ENCODE measurements at places on chromosomes 6 and 20.

- no peak for DNase-seq
Observed at GRCh38 chr6:5308066-5308465, 46.8 kb downstream of the FARS2 start.

DNA sequence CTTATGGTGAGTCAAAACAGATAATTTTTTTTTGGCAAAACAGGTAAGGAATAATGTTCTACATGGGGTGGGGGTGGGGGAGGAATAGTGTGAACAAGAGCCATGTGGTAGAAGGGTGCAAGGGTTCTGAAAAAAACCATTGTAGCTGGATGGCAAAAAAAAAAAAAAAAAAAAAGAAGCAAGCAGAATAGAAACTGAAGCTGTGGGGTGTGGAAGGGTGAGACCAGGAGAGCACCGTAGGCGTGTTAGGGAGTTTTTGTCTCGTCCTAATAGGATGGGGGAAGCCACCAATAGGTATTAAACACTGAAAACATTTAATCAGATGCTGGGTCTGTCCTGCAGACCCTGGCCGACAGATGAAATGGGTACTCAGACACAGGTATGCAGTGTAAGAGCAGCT, 110.1 kb downstream of the ADTRP start:
- DNase-seq, result no peak

GRCh38 chr6:135826236-135826804, 25.2 kb upstream of the PDE7B start:
- DNase-seq, result no peak

- DNase-seq, result no peak
Observed at GRCh38 chr6:6085928-6086668, 79.4 kb upstream of the NRN1 start.

DNA sequence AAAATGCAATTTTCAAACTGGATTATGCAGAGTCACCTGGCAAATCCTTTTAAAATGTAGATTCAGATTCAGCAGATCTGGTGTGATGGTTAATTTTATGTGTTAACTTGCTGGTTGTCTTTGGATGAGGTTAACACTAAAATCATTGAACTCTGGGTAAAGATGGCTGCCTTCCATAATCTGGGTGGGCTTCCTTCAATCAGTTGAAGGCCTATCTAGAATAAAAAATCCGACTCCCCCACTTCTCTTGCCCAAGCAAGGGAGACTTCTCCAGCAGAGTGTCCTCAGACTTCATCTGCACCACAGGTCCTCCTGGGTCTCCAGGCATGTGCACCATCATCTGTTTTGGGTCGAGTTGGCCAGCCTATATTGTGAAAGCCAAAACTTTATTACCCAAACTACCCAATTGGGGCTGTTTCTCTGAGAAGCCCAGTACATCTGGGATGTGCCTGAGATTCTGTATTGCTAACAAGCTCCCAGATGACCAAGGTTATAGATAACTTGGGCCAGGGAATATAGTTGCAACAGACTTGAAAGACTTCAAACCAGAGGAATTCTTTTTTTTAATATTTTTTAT, 1.6 kb upstream of the SLC17A5 start:
- no peak for DNase-seq

DNA sequence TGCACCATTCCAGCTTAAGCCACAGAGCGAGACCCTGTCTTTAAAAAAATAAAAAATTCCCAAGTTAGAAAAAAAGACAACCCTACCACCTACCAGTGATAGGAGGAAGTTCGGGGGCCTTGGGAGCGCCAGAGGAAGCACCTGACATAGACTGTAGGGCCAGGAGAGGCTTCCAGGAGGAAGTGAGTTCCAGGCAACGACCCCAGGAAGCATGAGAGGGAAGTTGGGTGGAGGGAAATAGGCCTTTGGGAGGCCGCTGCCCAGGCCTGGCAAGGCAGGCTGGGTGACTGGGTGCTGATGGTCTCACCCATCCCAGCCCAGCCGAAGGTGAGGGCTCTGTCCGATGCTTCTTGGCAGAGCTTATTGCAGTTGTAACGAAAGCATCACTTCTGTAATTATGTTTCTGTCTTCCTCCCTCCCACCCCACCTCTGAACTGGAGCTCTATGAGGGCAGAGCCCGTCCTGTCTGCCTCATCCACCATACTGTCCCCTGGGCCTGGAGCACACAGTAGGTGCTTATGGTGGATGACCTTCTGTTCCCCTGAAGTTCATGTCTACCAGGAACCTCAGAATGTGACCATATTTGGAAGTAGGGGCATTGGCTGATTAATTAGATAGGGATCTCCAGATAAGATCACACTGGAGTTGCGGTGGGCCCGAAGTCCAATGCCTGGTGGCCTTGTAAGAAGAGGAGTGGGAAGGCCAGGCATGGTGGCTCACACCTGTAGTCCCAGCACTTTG, 54.1 kb downstream of the UBE2V1 start:
- no peak for DNase-seq

- DNase-seq, result peak; percentile 74
Observed at GRCh38 chr6:170516783-170517616, 36.1 kb downstream of the PSMB1 start.

- DNase-seq, result no peak
Observed at GRCh38 chr6:41748102-41748477, 893 bp upstream of the PGC start.

GRCh38 chr6:25257686-25258348, 21.4 kb upstream of the CARMIL1 start:
- no peak for DNase-seq

- no peak for DNase-seq
Observed at GRCh38 chr6:73506246-73506645, 14.6 kb downstream of the EEF1A1 start.

DNA sequence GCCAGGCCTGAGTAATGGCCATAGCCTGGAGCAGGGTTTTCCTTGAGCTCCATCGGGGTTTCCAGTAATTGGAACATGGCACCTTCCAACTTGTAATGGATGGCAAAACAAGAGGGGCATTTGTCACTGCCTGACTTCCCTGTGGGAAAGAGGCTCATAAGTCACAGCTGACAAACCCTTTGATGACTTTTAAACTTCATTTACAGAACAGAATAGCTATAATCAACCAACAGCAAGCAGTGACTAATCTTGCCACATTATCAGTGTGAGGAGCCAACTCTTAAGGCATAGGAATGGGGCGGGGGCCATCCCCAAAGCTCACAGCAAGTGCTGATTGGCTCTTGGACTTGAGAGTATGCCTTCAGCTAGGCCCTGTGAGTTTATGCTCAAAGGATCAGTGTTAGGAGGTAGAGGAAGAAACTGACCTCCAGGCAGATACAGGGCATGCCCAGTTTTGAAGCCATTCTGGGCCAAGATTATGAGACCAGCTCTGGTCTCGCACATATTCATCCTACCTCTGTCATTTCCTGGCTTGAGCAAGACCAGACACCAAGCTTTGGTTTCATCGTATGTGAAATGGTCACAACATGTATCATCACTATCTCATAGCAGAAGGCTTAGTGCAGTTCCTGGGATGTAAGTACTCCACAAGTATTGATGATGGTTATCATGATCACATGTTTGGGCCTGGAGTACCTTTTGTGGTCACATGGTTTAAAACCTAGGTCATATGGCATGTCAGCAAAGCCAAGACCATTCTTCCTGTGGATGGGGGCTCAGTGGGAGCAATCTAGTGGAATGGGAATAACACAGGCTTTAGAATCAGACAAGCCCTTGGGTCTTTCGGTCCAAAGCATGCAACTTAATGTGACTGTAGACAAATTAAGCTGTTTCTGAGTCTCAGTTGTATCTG, 49.2 kb downstream of the EIF2S2 start:
- no peak for DNase-seq

DNA sequence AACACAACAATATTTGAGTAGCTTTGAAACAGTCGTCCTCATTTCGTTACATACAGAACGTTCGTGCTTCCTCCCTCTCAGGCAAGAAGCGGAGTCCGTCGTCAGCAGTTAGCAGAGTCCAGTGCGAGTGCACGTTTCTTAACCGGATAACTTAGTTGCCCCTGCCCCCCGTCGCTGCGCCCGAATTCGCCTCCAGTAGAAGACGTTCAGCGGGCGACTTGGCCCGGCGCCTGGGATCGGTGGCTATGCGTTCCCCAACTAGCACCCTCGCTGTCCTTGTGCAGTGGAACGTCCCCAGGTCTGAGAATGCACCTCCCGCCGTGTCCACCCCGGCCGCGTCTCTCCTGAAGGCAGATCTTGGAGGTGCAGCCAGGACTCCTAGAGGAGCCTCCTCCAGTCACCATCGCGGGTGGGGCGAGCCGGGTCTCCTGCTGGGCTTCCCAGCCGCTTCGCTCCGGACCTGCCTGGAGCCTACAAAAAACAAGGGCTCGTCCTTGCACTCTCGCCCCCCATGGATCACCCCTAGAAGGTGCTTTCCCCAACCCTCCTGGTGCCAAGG, 910 bp upstream of the PCSK2 start:
- no peak for DNase-seq

DNA sequence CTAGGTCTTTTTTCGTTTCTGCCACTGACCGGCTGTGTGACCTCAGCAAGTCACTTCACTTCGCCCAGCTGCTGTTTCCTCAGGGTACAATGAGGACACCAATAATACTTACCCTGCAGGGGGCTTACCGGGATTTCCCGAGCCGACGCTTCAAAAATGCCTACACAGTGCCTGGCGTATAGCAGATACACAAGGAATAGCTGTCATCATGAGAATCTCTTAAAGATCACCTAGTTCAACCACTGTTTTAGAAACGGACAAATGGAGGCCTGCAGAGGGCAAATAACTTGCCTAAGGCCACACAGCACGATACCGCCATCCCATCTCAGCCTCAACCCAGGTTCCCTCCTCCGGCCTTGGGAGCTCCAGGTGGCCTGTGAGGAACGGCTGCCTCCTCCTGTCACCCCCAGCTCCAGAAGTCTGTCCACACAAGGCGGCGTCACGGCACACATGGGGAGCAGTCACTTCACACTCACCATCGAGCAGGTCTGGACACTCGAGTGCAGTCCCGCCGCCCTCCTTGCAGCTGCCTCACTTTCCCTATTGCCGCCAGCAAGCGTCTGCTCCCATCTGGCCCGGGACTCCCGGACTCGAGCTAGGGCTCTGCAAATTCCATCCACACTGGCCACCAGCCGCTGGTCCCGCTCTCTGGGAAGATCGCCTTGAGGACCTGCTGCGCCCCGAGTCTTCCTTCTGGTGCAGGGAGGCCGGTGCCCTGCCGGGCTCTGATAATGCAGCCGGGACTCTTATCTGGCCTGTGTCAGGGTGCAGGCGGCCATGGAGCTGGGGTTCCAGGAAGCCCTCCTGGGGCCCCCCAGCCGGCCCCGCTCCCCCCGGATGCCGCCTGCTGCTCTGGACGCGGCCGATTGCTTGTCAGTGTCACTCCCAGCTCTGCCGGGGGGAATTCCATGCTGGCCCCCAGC, at the start of gene RIPOR3:
TSS of gene RIPOR3 (minus strand) at position 893 of the 923 bp plus-strand sequence. CDS start at position 479, 414 bp downstream.
- no peak for DNase-seq

- no peak for DNase-seq
Observed at GRCh38 chr20:34983089-34983820, 27.6 kb downstream of the MYH7B start.

DNA sequence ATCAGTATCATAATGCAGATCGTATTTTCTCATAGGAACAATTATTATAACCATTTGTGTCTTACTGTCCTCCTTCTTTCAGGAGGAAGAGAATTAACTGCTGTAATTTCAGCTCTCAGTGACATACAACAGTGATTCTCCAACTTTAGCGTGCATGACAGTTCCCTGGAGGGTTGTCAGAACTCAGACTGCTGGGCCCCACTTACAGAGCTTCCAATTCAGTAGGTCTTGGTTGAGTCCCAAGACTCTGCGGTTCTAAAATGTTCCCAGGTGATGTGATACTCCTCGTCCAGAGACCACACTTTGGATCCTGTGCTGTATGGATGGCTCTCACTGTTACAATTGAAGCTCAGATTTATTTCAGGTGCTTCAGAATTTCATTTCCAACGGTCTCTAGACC, 72.8 kb downstream of the CAP2 start:
- no peak for DNase-seq

GRCh38 chr6:21450149-21450548, 143.4 kb upstream of the SOX4 start:
- no peak for DNase-seq

DNA sequence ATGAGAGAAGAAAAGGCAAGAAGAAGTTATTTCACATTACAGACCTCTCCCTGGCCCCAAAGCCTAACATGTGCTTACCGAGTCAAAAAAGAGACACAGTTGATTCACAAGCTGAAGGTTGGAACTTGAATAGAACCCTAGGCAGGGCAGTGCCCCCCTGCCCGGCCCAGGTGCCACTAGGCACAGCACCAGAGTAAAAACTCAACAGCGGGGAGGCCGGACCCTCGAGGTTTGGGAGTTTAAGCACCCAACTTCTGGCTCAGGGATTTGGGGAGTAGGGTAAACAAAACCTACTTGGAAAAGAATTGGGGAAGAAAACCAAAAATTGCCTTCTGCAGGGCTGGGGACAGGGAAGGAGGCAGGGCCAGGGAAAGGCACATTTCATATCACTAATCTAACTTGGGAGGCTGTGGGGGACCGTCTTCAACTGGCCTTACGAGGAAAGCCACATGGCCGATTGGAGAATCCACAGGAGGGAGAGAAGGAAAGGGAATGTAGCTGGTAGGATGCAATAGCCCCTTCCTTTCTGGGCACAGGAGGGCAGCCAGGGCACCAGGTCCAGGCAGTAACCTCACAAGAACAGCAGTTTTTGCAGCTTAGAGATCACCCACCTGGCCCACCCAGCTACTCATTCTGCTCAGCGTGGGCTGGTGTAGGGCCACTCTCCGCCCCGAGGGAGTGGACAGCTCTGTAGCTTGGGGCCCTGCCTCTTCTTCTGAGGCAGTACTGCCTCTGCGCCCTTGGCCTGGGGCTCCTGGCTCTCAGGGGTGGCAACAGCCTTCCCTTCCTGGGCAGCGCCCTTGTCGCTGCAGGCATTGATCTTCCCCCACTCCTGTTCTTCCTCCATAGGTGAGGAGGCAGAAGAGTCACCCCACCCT, 1.8 kb upstream of the HEBP2 start:
- DNase-seq, result no peak

DNA sequence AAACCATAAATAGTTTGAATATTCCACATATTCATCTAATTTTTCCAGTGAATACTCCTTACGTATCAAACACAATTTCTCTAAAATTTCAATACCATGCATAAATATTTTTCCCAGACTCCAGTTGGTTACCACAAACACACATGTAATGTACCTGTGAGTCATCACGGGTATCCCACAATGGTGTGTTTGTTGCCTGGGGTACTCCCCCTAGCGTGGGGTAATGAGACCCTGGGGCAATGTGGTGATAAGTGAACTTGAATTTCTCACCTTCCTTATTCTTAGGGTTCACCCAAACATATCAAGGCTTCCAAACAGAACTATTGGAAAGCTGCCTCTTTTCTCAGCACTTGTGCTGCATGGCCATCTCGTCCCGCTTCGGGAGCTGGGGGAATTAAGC, 51.0 kb downstream of the STX7 start:
- DNase-seq, result no peak

DNA sequence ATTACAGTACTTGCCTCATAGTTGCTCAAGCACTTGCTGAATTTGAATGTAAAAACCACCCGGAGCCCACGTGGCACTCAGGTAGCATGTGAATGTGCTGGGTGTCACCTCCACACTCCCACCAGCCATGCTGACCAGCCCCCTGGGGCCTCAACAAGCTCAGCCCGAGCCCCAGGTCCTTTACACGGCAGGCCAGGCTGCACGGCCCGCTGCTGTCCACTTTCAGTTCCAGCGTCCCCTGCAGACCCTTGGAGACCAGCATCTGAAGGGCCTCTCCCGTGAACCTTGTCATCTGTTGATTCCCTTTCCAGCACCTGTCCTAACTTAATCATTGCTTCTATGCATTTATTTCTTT, 33.3 kb upstream of the ZBP1 start:
- no peak for DNase-seq

- DNase-seq, result peak; percentile 67
Observed at GRCh38 chr20:31661625-31662371, 24.1 kb downstream of the COX4I2 start.

GRCh38 chr20:58569241-58570125, 54.3 kb upstream of the APCDD1L start:
- no peak for DNase-seq

GRCh38 chr6:151275566-151275965, 35.8 kb downstream of the AKAP12 start:
- DNase-seq, result no peak
